Right renal pelvis (tissue), 4 donors: ENCODE measurements at places on chromosomes 7 and 10.

- no peak for DNase-seq
Measured at GRCh38 chr10:29245476-29245875, 43.4 kb upstream of the LYZL1 start.

DNA sequence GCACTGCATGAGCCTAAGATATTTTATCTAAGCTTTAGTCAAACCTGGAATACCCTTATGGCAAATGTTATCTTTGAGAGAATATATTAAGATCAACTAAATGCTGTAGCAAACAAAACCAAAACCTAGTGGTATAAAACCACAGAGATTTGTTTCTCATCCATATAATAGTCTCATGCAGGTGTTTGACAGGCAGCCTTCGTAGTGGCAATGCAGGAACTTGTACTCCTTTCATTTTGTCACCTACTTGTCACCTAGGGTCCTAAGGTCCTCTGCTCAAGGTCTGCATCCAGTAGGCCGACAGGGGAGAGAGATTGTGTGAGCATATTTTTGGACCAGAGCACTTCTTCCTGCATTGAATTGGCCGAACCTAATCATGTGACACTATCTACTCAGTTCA, 352.6 kb downstream of the GPR37 start:
- no peak for DNase-seq

- no peak for DNase-seq
Measured at GRCh38 chr7:11170863-11171568, 197.3 kb downstream of the PHF14 start.

DNA sequence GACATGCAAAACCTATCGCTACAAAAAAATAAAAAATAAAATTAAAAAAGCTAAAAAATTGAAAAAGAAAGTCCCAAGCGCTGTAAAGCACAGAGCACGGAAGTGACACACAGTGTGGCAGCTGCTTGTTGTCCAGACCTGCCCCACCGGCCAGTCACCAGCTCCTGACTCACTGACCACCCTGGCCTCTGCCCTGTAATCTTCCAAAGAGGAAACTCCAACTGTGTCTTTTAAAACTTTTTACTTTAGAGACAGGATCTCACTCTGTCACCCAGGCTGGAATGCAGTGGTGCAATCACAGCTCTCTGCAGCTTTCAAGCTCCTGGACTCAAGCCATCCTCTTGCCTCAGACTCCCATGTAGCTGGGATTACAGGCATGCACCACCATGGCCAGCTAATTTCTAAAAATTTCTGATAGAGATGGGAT, 23.6 kb downstream of the GNA12 start:
- no peak for DNase-seq

DNA sequence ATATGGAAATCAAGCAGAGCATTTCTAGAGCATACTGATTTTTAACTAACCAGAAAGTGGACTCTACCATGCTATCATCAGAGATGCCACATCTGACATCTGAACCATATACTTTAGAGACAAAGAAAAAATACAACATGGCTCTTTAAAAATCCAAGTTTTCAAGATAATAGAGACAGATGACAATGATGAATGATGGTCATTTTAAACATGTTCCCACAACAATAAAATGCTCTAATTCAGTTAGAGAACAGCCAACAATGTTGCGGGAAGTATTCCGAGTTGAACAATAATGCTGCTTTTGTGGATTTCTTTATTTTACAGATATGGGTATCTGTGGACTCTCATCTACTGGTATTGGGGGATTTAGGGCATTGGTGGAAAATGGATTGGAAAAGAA, 52.8 kb downstream of the PRTFDC1 start:
- DNase-seq, result no peak

- no peak for DNase-seq
Measured at GRCh38 chr10:86922553-86922961, 34.9 kb downstream of the MMRN2 start.

GRCh38 chr7:116528008-116528789, 3.4 kb downstream of the CAV1 start:
- no peak for DNase-seq

GRCh38 chr10:9921544-9921943, 1096.1 kb upstream of the CELF2 start:
- no peak for DNase-seq

- DNase-seq, result no peak
Measured at GRCh38 chr10:131166486-131166885, 145.0 kb downstream of the TCERG1L start.

- no peak for DNase-seq
Measured at GRCh38 chr10:67607472-67607871, 88.5 kb downstream of the CTNNA3 start.

- DNase-seq, result no peak
Measured at GRCh38 chr10:132383101-132383500, 13.9 kb upstream of the PWWP2B start.

GRCh38 chr7:115293628-115294240, 371.8 kb downstream of the MDFIC start:
- no peak for DNase-seq

DNA sequence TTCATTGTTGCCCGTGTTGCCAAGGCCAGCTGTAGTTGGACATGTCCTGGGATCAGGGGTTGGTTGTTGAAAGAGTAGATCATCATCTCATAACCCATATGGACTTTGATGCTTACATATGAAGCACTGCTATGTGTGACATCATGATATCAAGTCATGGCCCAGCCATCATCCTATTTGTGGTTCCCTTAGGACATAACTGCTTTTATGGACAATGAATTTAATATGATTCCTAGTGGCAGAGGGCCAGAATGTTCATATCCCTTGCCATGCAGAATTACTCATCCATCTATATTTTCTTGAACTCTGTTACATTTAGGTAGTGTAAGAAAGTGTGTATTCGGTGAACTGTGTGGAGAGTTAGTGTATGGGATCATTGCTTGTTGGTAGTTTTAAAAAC, 343.9 kb upstream of the LRGUK start:
- DNase-seq, result no peak

DNA sequence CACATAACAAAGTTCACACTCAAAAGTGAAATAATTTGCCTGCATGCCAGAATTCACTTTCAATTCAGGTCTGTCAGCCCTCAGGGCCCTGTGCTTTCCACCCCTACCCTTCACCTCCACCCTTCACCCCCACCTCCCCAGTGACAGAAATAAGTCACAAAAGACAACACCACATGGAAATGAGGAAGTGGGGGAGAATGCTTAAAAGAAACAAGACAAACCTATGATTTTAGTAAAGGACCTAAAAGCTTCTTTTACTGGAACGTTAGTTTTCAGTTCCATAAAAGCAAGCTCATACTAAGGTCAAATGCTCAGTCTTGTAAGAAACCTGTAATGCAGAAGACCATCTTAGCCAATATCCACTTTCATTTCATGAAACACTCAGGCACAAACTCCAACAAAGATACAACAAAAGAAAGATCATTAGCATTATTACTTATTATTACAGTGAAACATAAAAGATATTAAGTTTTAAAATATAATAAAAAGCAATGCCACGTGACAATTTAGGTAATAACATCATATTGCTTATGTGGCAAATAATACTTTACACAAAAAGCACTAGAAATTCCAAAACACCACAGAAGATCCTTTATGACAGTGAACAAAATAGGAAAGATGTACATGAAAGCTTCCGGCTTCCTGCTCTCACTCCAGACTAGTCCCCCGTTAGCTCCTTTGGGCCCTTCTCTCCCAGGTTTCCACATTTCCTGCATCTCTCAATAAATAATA, 112.1 kb downstream of the LMBR1 start:
- no peak for DNase-seq

- DNase-seq, result no peak
Measured at GRCh38 chr7:128194533-128195282, 46.4 kb upstream of the LEP start.

GRCh38 chr7:159024280-159024951, 120.3 kb downstream of the VIPR2 start:
- no peak for DNase-seq

- DNase-seq, result no peak
Measured at GRCh38 chr7:28419716-28420115, 7.4 kb downstream of the CREB5 start.

DNA sequence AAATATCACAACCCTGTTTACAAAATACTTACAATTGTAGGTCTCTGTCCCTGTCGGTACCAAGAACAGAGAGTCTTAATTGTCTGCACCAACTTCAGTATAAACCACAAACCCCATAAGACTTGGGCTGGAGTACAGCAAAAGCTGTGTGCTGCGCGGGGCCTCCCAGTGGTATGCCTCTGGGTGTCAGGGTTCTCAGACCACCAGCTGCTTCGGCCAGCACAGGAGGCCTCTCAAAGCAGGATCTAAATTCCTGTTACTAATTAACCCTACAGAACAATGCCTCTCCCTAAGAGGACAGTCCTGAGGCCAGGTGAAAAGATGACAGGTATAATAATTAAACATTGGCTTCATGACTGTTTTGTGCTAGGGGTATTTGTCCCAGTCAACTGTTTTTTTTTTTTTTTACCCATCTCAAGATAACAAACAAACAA, 957 bp upstream of the SVIL start:
- no peak for DNase-seq

- peak; percentile 28 for DNase-seq
Measured at GRCh38 chr10:114548662-114549061, 109.4 kb downstream of the ABLIM1 start.

DNA sequence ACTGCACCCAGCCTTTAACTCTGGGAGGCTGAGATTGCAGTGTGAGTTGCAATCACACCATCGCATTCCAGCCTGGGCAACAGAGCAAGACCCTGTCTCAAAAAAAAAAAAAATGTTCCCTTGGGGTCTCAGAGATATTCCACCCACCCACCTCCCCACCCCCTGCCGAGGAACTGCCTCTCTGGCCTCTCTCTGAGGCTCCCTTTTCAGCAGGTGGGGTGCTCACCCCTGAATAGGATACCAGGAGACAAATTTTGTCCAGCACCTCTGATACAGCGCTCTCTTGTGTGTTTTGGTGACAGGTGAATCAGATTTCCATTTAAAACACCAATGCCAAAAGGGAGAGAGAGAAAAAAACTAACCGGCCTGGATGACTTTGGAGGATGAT, 92.6 kb upstream of the KIF5B start:
- DNase-seq, result no peak

DNA sequence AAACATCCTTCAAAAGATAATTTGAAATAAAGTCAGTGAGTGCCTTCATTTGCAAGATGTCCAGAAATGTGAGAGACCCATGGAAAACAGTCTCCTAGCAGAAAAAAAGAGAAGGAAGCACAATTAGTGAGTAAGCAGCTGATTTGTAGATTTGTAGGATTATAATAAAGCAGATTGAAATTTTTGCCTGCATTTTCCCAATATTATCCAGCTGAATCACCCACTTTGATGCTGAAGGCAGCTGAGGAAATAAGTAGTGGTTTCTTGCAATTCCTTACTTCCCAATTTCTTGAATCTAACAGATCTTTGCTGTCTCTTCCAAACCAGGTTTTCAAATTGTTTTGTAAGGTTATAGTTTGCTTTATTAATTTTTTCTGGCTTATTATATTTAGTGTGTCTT, 181.4 kb downstream of the GNAT3 start:
- DNase-seq, result no peak

DNA sequence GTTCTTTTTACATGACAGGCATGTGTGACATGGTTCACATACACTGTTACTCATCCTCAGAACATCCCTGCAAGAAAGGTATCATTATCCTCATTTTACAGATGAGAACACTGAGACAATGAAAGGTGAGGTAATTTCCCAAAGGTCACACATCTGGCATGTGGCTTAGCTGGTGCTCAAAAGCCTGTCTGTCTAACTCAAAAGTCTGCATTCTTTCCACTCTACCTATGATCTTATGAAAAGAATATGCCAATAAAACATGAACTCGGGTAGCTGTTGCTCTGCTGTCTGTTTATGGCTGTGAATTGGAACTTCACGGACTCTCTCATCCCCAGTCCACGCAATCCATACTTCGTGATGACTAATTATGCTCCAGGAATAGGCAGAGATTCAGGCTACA, 79.0 kb upstream of the ODAD2 start:
- no peak for DNase-seq

- DNase-seq, result no peak
Measured at GRCh38 chr7:155842496-155843265, 30.4 kb upstream of the SHH start.
